Left kidney (tissue), 8 donors: ENCODE measurements at places on chromosomes 3 and 15. TPM values are rescaled to one million over a fixed set of nuclear protein-coding genes. Genes with fewer than 3 reads are reported as not detected.

PGBD4 gene
- 2.6 TPM for polyA plus RNA-seq

CHDH gene
- 8.8 TPM for polyA plus RNA-seq

CD96 gene
- 2.0 TPM for polyA plus RNA-seq

C15orf62 gene
- polyA plus RNA-seq: 3.3 TPM

GJD2 gene
- not detected for polyA plus RNA-seq

RTP3 gene
- not detected for polyA plus RNA-seq

ERICH6 gene
- polyA plus RNA-seq: 1.0 TPM

PARP9 gene
- polyA plus RNA-seq: 17.4 TPM

MSL2 gene
- 52.4 TPM for polyA plus RNA-seq

SIAH2 gene
- 16.7 TPM for polyA plus RNA-seq

BFSP2 gene
- polyA plus RNA-seq: 0.33 TPM

CACNA2D2 gene
- polyA plus RNA-seq: 14.6 TPM

KCNMB3 gene
- 8.1 TPM for polyA plus RNA-seq

NPAP1 gene
- polyA plus RNA-seq: 2.1 TPM
